ENCODE measurements at places on chromosomes 5 and 9.

GRCh38 chr9:75183306-75183705 lies 95.0 kb downstream of the OSTF1 start:
- no peak overlapping the region for H3K4me3 ChIP-seq
- no peak overlapping the region for H3K27ac ChIP-seq
- DNase-seq, result no peak

DNA sequence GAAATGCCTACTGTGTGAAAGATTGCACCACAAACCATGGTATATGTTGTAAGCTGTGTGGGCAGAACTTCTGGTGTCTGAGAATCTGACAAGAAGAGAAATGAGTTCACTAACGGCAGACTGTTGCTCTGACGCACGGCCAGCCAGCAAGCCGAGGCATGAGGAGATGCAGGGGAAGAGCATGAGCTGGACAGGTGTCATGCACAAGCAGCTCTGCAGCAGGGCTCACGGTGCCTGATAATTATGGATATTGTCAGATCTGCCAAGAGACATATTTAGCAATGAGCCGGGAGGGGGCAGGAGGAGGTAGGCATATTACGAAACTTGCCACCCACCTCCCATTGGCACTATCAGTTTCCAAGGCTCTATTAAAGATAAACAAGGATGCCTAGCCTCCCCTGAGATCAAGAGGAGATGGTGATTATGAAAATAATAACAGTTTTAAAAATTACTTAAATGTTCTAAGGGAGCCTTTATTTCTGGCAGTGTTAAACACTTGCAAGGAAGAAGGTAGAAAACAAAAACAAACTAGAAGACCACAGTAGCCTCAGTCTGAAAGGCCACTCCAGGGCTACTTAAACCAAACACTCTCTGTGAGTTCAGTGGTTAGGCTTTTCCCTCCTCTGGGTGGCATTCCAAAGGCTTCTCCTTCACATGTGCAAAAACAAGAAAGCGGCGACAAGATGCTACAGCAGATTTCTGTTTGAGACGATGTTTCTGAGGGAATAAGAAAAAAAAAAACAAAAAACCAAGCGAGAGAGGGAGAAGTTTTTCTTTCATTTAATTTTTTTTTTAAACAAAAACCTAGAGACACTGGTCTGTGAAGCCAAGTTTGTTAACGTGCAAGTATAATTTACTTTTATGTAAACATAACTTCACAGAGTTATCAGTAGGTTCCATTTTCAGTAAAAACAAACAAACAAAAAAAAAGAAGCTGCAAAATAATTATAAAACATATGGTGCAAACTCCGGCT lies 339.5 kb downstream of the BNC2 start:
- no peak overlapping the region for H3K27ac ChIP-seq
- H3K36me3 ChIP-seq, result no peaks in the 10 kb centered on the region
- H3K4me1 ChIP-seq, result no peaks in the 10 kb centered on the region
- no peaks in the 10 kb centered on the region for H3K27me3 ChIP-seq

DNA sequence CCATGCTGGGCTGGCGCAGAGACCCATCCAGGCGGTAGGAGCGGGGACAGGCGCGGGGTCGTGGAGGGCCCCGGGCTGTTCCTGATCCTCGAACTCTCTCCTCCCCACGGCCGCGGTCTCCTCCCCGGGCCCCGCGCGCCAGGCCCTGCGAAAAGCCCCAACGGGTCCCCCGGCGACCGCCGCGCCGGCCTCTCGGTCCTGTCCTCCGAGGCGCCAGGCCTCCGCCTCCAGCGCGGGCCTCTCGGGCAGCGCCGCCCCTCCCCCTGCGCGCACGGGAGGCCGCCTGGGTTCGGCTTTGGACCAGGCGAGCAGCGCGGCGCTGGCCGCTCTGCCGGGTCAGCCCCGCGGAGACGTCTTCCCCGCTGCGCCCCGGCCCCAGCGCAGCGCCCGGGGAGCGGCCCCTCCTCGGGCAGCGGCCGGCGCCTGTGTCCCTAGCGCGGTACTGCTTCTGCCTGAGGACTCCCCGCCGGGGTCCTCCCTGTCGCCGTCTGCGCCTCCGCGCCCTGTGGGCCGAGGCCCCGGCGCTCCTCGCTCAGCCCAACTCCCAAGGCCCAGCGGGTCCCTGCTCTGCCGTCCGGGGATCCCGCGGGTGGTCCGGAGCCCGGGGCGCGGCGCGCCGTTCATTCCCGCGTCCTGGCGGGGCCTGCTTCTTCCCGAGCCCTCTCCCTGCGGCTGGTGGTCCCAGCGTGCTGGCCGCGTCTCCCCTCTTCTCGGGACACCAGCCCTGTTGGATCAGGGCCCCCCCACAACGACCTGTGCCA lies 13.4 kb downstream of the COL23A1 start:
- H3K27me3 ChIP-seq, result no peaks in the 10 kb centered on the region
- DNase-seq, result no peak
- no peak overlapping the region for H3K27ac ChIP-seq

GRCh38 chr9:2936221-2936620 lies 92.3 kb upstream of the PUM3 start:
- no peaks in the 10 kb centered on the region for H3K36me3 ChIP-seq
- H3K4me1 ChIP-seq, result no peaks in the 10 kb centered on the region

DNA sequence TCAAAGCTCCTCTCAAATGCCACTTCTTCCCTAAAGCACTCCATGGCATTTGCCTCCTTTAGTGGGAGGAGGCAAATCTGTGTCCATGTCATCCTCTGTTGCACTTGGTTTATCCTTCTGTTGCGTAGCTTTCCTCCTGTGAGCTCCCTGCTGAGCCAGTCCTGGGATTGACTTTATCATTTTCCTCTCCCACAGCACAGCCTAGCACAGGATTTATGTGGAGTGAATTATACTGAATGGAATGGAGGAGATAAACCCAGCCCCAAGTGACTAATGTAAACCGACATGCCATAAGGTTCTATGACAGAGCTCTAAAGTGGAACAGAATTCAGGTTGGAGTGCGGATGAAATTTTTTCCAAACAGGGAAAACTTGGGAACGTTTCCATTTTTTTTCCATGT lies 26.4 kb upstream of the TOMM5 start:
- no peaks in the 10 kb centered on the region for H3K27me3 ChIP-seq
- H3K36me3 ChIP-seq, result no peaks in the 10 kb centered on the region
- no peak overlapping the region for H3K27ac ChIP-seq

GRCh38 chr5:98880598-98880997 lies 48.2 kb downstream of the CHD1 start:
- no peak for DNase-seq
- no peak overlapping the region for H3K27ac ChIP-seq
- H3K36me3 ChIP-seq, result peaks cover 13% of the 10 kb centered on the region
- H3K4me1 ChIP-seq, result no peaks in the 10 kb centered on the region

DNA sequence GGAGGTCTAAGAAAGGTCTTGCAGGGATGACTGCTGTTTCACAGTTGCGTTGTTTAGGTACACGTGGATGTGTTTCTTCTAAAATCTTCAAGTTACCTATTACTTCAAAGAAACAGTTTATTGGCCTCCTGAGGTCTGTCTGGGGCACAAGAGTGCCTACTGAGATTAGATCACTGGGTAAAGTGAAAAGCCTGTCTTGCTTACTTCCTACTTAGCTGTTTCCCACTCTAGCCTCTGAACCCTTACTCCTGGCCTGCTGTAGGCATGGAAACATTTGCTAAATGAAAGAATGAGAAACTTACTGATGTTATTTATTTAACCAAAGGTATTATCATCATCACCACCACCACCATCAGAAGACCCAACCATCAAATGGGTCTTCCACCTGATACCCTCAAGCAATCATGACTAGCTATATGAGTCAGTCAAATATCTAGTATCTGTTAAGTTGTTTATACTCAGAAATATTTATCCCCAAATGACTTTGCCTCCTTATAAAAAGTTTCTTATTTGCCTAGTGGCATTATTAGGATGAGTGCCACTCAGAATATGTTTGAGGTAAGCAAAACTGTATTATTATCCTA lies 92.5 kb downstream of the ELAVL2 start:
- peaks cover 8% of the 10 kb centered on the region for H3K4me1 ChIP-seq
- H3K36me3 ChIP-seq, result no peaks in the 10 kb centered on the region
- DNase-seq, result no peak
- H3K4me3 ChIP-seq, result no peak overlapping the region
- no peaks in the 10 kb centered on the region for H3K27me3 ChIP-seq
- H3K27ac ChIP-seq, result no peak overlapping the region

DNA sequence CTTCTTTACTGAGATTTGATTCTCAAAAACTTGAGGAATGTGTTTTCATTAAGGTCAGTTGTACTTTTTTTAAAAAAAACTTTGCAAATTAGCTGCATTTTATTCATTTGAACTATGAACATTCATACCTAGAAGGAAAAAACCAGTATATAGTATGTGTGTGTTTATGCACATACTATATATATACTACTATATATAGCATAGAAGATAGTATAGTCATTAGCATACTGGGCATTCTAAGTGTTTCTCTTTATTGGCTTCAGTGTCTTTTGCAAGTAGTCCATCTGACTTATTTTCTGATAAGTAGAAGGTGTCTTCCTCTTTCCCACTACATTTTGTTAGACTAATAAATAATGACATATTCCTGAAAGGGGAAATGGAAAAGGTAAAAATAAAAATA lies 33.0 kb downstream of the ELOVL7 start:
- H3K27me3 ChIP-seq, result no peaks in the 10 kb centered on the region
- no peak for DNase-seq
- no peaks in the 10 kb centered on the region for H3K4me1 ChIP-seq
- no peaks in the 10 kb centered on the region for H3K36me3 ChIP-seq

- peaks cover 1% of the 10 kb centered on the region for H3K4me1 ChIP-seq
- DNase-seq, result no peak
- H3K36me3 ChIP-seq, result peaks cover 4% of the 10 kb centered on the region
- H3K27me3 ChIP-seq, result no peaks in the 10 kb centered on the region
- H3K27ac ChIP-seq, result no peak within 1 kb of the TSS
- peak within 1 kb of the TSS; percentile 65 for H3K4me3 ChIP-seq
Measured at GRCh38 chr5:140855772-140856674, at the start of gene PCDHA10. Gene PCDHA10, plus strand, starts transcription at chr5:140855897. Its CDS starts 152 bp downstream, at chr5:140856049.

DNA sequence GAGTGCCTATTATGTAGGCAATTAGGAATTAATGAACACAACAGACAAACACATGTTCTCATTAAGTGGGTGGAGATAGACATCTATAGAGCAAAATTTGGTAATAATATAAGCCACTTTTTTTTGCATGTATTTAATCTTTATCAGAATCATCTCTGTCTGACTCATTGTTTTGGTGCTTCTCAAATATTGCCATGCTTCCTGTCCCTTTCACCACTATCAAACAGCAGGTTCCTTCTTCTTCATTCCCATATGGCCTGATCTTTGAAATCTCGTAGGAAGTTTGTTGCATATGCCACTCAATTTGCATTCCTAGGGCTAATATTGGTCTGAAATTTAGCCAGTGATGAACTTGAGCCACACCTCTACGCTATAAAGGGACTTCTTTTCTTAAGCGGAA lies 128.9 kb upstream of the SPEF2 start:
- H3K27me3 ChIP-seq, result no peaks in the 10 kb centered on the region
- H3K4me1 ChIP-seq, result no peaks in the 10 kb centered on the region

GRCh38 chr5:8839361-8840055 lies 706.4 kb downstream of the SEMA5A start:
- H3K36me3 ChIP-seq, result no peaks in the 10 kb centered on the region
- no peak for DNase-seq
- no peaks in the 10 kb centered on the region for H3K27me3 ChIP-seq
- H3K27ac ChIP-seq, result no peak overlapping the region
- no peaks in the 10 kb centered on the region for H3K4me1 ChIP-seq

DNA sequence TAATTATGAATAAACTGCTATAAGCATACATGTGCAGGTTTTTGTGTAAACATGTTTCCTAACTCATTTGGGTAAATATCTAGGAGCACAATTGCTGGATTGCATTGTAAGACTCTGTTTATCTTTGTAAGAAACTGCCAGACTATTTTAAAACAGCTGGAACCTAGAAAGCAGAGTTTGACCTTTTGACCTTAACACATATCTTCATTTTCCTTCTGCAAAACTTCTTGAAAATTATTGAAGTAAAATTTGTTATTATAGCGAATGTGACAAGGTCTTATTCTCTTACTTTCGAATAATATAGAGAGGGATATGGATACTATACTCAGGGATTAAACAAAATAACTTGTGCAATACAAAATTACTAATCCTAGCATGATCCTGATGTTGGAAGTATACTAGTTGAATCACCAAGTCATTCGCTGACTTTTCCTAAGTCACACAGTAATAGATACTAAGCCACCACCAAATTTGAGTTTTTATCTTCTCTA lies 3.2 kb upstream of the ANXA1 start:
- H3K27me3 ChIP-seq, result no peaks in the 10 kb centered on the region
- no peak overlapping the region for H3K4me3 ChIP-seq
- no peaks in the 10 kb centered on the region for H3K4me1 ChIP-seq
- no peak for DNase-seq
- H3K27ac ChIP-seq, result no peak overlapping the region

GRCh38 chr5:103829585-103829984 lies 267.0 kb upstream of the NUDT12 start:
- DNase-seq, result no peak
- H3K27ac ChIP-seq, result no peak overlapping the region
- no peaks in the 10 kb centered on the region for H3K4me1 ChIP-seq
- H3K27me3 ChIP-seq, result no peaks in the 10 kb centered on the region

DNA sequence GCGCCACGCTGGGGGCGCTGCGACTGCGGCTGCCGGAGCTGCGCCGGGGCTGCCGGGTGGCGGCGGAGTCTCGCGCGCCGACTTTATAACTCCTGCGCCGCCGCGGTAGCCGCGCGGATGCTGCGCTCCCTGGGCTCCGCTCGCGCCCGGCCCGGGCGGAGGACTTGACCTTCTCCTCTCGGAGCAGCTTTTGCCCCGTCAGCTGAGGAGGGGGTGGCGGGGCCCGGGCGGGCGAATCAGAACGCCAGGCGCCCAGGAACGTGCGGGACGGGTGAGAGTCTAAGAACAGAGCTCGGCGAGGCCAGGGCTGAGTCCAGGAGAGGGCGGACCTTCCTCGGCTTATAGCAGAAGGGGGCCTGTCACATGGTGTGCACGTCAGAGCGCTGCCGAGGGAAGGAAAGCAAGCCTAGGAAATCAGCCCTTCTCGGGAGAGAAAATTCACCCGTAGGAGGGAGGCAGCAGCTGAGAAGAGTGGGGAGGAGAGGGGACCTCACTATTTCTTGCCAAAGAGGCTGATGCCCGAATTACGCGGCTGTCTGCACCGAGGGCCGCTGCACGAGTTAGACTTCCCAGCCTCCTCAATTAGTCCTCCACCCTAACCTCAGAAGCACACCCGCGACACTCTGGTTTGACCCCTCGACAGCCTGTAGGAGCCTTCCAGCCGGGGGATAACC lies at the start of gene FOXD1:
Gene FOXD1 (minus strand): TSS at position 315 of the 674 bp plus-strand sequence. CDS start 415 bp downstream, outside the sequence.
- H3K27me3 ChIP-seq, result peaks cover 66% of the 10 kb centered on the region
- peaks cover 1% of the 10 kb centered on the region for H3K4me1 ChIP-seq

- peaks cover 3% of the 10 kb centered on the region for H3K4me1 ChIP-seq
- H3K27me3 ChIP-seq, result no peaks in the 10 kb centered on the region
- DNase-seq, result no peak
- H3K27ac ChIP-seq, result no peak overlapping the region
Measured at GRCh38 chr9:125663127-125663526, 43.9 kb downstream of the MAPKAP1 start.

All from iPS DF 6.9 (cell line).